Renal pelvis (tissue), 12 donors: ENCODE measurements at places on chromosomes 1 and 21. TPM values are rescaled to one million over a fixed set of nuclear protein-coding genes. Genes with fewer than 3 reads are reported as not detected.

The CRYBG2 gene
- 1.6 TPM for polyA plus RNA-seq

The CHRNB2 gene
- 0.61 TPM for polyA plus RNA-seq

The OPTC gene
- not detected for polyA plus RNA-seq

The LCE2C gene
- polyA plus RNA-seq, result not detected

The NPHS2 gene
- 378 TPM for polyA plus RNA-seq

The COL24A1 gene
- polyA plus RNA-seq, result 1.8 TPM

The OLFML2B gene
- 7.7 TPM for polyA plus RNA-seq

The NUF2 gene
- 24.0 TPM for polyA plus RNA-seq

The OR2M3 gene
- 0.03 TPM for polyA plus RNA-seq

The C1QTNF12 gene
- polyA plus RNA-seq, result 13.8 TPM

The SEMA6C gene
- 33.3 TPM for polyA plus RNA-seq

The TRPM2 gene
- polyA plus RNA-seq, result 1.2 TPM

The DENND4B gene
- polyA plus RNA-seq, result 50.1 TPM

The SLC44A3 gene
- 52.8 TPM for polyA plus RNA-seq

The SPTA1 gene
- polyA plus RNA-seq, result 2.6 TPM

The DOP1B gene
- 6.5 TPM for polyA plus RNA-seq

The SPRR1A gene
- not detected for polyA plus RNA-seq

The ZFP69B gene
- 5.8 TPM for polyA plus RNA-seq

The KRTAP21-2 gene
- not detected for polyA plus RNA-seq

The DNALI1 gene
- 85.2 TPM for polyA plus RNA-seq

The KIF17 gene
- 3.9 TPM for polyA plus RNA-seq

The WNT2B gene
- polyA plus RNA-seq, result 4.6 TPM

The MAP1LC3C gene
- polyA plus RNA-seq, result 0.95 TPM

The IFNLR1 gene
- 6.1 TPM for polyA plus RNA-seq

The RXRG gene
- polyA plus RNA-seq, result 2.0 TPM

The IL10 gene
- polyA plus RNA-seq, result 0.07 TPM

The TMEM54 gene
- 7.4 TPM for polyA plus RNA-seq

The FASLG gene
- polyA plus RNA-seq, result 0.07 TPM

The GJA9 gene
- polyA plus RNA-seq, result 0.58 TPM

The GCSAML gene
- 0.58 TPM for polyA plus RNA-seq

The PYHIN1 gene
- polyA plus RNA-seq, result 0.10 TPM

The ACKR1 gene
- 1.00 TPM for polyA plus RNA-seq

The EXTL1 gene
- polyA plus RNA-seq, result 1.6 TPM

The VAV3 gene
- polyA plus RNA-seq, result 149 TPM

The PLD5 gene
- polyA plus RNA-seq, result 1.0 TPM
